ENCODE measurements at places on chromosomes 16 and 17.

GRCh38 chr17:1650731-1651558 is 1.3 kb upstream of the RILP start:
- no peak for DNase-seq

DNA sequence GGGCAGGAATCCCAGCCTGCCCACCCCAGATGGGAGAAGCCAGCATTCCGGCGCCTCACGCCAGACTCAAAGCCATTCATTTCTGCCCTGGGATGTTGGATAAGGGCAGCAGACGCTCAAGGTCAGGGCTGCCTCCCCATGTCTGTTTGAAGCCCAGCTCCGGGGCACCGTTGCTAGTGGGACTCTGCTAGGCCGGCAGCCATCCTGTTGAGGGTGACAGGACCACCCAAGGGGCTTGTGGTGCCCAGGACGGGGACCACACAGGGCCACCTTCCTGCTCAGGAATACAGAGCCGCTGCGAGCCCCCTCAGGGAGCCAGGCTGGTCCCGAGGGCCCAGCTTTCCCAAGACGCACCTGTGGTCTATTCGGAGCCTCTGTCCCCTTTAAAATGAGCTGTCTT is 101.7 kb upstream of the CREBBP start:
- no peak for DNase-seq

DNA sequence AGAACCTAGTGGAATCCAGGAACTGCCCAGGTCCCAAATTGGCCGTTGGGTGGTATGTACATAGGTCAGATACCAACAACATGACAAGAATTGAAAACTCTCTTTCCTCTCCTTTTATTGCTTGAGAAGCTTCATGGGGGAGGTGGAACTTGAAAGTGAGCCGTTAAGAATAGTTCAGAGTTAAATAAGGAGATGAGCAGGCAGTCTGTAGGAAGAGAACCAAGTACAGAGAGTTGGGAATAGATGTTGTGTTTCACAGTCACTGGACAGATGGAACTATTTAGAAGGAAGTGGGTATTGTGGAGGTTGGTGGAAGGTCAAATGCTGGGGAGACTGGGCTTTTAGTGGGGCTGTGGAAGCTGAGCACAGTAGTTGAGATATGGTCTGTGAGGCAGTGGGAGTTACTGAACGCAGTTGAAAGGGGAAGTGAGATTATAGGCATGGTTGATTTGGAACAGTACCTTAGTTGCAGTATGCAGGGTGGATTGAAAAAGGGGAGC is 26.4 kb downstream of the ARHGAP44 start:
- DNase-seq = no peak

DNA sequence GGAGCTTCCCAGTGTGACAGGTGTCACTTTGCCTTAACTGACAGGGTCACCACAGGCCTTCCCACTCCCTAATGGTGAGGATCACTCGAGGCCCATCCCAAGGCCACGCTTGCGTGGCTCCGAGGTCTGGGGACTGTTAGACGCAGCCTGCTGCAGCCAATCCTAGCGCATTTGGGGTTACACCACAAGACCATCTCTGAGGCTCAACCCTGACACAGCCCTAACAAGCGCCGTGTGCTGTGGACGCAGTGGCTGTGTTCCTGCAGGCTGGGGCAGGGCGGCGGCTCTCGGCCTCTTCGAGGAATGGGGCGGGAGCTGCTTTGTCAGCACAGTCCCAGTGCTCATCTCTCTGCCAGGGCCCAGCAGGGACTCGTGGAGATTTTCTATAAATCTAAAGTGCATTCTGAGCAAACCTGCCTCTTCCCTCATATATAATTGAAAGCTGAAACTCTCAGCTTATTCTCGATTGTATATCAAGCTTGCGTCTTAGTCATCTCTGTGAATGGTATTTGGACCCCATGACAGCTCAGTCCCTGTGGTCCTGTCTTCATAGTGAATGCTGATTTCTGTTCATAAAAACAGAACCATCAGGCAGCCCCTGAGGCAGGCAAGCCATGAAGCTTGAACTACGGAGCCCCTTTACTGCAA is 65.8 kb upstream of the CHMP6 start:
- no peak for DNase-seq

DNA sequence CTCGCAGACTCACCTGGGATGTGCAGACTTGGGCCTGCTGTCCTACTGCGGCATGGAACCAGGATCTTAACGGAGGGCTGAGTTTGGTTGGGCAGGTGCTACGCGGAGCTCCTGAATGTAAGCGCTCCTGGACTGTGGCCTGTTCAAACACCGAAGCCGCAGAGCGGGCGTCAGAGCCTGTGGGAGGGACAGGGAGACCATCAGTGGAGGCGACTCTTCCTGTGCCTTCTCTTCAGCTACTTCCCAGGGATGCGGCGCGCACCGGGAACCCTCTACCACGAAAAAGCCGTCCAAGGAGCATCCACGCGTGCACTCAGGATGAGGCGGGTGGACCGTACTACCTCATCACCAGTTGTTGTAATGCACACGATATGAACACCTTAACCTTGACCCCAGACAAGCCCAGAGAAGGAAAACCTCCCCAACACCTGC is 2.0 kb downstream of the USP36 start:
- DNase-seq = no peak

DNA sequence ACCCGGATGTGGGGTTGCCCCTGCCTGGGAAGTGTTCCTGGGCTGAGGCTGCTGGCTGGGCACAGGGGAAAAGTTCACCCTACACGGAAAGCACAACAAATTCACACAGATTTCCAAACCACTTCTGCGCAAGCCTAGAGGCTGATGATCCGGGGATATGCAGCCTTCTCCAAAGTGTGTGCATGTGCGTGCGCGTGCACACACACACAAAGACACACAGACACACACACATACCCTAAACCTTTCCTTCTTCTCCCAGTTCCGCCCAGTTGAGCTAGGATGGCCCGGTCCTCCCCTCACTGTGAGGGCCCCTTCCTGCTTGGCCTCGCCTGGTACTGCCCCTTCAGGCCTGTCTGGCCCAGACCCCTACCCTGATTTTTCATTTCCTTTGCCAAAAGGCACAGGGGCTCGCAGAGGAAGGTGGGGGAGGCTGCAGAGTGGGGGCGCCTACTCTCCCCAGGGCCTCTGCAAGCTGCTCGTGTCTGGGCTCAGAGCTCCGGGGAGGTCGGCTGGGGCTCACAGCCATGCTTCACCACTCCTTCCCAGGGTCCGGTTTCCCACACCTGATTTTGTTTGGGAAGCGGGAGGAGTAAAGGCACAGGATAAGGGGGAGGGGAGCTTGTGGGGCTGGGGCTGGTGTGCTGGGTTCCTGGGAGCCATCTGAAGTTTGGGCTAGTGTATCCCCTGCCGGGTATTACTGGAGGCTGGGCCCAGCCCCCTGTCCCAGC is 144.7 kb downstream of the ENGASE start:
- DNase-seq = no peak

DNA sequence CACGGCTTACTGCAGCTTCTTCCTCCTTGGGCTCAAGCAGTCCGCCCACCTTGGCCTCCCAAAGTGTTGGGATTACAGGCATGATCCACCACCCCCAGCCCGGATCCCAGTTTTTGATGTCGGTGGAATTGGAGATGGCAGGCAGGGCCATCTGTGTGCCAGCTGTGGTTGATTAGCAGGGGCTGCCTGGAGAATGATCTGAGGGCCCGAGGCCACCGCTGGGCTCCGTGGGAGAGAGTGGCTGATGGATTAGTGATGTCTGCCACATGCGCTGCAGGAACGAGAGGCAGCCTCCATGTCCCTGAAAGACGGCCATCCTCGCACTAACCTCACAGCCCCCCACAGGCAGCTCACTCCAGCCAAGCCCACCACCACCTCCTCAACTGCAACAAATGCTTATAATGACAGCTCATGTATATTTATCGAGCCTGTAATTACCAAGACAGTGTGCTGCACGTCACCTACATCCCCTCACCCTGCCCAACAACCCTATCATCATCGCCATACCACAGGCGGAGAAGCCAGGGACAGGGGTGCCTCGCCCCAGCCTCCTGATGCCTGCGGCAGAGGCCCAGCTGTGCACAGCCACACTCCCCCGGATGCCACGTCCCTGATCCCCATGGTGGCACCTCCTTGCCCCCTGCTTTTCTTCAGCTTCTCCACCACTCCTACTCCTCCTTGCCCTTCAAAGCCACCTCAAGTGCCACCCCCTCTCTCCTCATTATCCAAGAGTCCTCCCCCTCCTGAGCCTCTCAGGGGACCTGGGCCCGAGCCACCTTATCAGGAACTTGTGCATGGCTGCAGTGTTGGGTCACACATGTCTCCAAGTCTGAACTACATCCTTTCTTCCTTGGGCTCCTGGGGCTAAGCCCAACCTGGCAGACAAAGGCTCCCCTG is 33.2 kb downstream of the ACTG1 start:
- DNase-seq = no peak

DNA sequence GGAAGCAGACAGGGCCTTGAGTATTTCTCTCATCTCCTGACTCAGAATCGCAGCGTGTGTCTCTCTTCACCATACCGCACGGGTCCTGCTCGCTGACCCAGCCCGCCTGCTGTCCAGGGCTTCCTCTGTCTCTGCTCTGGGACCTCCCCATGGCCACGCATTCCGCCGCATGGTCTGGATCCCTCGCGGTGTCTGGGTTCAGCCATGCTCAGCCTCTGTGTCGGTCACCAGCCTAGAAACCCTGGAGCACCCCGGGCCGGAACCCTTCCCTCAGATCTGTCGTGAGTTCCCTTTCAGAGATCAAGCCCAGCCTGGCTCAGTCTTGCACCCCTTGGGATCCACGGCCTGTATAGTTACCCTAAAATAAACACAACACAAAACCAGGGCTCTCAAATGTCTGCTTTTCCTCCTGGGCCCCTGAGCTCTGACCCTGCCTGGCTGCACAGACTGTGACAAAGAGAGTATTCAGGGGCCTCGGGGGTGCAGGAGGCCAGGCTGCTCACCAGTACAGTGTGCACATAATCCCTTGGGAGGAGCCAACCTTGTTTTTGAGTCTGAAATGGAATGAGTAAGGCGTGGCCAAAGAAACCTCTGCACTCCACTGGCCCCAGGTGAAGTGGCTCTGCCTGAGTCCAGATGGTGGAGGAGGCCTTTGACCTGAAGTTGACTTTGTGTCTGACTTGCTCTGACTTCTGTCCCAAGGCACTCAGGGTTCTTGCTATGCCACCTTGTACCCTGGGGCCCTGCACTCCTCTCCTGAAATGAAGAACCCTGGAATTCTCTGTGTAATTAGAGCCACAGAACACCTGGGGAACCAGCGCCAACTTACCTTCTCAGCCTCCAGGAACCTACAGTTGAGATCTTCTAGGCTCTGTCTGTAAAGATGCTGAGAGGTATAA is 5.8 kb upstream of the SPIRE2 start:
- no peak for DNase-seq

DNA sequence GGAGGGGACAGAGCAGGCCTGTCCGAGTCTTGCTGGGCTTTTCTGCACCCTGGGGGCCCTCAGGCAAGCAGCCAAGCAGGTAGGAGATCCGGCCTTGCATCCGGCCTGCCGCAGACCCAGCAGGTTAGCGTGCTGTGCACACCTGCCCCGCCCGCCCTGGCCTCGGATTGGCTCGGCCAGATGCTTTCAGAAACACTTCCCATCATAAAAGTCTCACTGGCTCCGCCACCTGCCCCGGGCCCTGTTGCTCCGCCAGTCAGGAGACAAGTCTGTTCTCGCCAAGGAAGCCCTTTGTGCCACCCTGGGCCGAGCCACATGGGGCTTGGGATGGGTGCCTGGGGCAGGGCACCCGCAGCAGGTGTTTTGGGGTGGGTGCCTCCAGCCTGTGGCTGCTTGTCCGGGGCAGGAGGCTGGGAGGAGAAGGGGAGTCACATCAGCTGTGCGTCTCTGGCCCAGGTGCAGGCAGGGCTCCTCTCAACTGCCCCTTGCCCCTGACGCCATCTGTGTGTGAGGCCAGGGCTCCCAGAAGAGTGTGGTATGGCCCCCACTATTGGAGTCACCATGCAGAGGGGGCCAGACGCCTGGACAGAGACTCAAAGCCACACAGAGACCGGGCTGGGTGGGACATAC is 228.2 kb upstream of the GSE1 start:
- DNase-seq = peak; percentile 65

- no peak for DNase-seq
Observed at GRCh38 chr17:21843318-21843865, 151.1 kb downstream of the KCNJ18 start.

GRCh38 chr16:88069397-88070168 is 118.3 kb downstream of the BANP start:
- no peak for DNase-seq

DNA sequence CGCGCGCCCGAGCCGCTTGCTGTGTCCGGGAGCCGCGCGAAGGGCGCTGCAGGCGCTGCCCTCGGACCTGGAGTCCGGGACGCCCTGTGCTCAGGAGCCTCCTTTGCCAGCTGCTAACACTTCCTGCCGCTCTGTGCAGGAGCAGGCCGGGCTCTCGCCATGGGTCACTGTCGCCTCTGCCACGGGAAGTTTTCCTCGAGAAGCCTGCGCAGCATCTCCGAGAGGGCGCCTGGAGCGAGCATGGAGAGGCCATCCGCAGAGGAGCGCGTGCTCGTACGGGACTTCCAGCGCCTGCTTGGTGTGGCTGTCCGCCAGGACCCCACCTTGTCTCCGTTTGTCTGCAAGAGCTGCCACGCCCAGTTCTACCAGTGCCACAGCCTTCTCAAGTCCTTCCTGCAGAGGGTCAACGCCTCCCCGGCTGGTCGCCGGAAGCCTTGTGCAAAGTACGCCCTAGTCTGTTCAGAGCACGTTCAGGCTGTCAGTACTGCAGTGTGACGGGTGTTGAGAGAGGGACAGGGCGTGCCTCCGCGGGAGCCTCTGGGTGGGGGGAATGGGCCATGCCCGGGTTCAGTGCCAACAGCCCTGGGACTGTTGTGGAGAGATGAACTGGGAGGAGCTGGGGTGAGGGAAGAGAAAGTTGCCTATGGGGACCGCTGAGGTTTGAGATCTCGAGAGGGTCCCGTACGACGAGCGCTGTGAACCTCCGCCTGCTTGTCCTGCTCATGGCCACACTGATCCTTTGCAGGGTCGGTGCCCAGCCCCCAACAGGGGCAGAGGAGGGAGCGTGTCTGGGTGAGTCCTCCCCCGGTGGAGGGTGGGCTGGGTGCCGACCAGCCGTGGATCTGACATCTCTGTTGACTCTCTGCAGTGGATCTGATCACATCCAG is 1.3 kb downstream of the ZNF276 start:
- DNase-seq = no peak

DNA sequence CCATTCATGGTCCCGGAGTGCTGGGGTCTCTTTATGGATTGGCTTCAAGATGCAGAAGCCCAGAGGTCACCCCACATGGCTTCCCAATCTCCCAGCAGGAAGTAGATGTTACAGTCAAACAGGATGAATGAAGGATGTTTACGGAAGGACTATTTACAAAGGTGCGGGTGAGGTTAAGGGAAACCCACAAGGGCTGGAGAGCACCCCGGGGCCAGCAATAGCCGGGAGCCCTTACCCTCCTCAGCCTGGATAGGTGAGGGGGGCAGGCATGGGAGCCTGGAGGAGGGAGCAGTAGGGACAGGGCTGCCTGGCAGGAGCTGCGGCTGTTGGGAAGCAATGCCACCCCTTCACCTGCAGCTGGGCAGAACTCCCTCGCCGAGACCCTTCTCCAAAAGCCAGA is 24.5 kb upstream of the CACNG1 start:
- no peak for DNase-seq

GRCh38 chr16:88088161-88088581 is 136.9 kb downstream of the BANP start:
- no peak for DNase-seq

- DNase-seq = no peak
Observed at GRCh38 chr17:7612294-7612640, 2.4 kb downstream of the FXR2 start.

GRCh38 chr16:85279402-85279801 is 167.1 kb upstream of the CIBAR2 start:
- DNase-seq = no peak
